ENCODE measurements at places on chromosomes 3 and 15.

GRCh38 chr3:44340058-44340395 lies 1.5 kb downstream of the TCAIM start:
- DNase-seq: no peak

GRCh38 chr3:64223791-64224745 lies 1.2 kb downstream of the PRICKLE2 start:
- DNase-seq: no peak

- no peak for DNase-seq
Measured at GRCh38 chr15:77864211-77865105, 213.1 kb downstream of the TBC1D2B start.

- DNase-seq: no peak
Measured at GRCh38 chr3:26091626-26092025, 301.7 kb downstream of the OXSM start.

DNA sequence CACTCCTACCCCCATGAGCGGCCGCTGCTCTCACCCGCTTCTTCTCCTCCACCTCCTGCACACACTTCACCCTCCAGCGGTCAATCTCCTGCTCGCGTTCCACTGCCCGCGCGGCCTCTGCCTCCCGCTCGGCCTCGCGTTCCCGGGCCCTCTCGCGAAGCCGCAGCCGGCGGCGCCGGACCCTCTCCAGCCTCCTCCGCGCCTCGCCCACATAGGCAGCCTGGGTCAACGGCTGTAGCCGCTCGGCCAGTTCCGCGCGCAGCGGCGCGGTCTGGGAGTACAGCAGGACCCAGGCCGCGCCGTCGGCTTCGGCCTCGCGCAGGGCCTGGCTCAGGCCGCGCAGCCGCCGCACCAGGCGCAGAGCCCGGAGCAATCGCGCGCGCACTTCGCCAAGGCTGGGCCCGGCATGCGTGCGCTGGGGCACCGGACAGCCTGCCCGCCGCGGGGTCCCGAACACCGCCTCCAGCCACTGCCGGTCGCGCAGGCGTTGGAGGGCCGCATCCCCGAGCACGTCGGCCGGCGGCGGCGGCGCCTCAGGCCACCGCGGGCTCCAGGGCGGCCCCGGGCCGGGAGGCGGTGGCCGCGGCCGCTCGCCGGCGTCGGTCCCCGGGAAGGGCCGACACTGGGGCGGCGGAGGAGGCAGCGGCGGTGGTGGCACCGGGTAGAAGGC lies 595 bp downstream of the PDCD7 start:
- no peak for DNase-seq

GRCh38 chr3:34675383-34676120 lies 877.1 kb downstream of the PDCD6IP start:
- DNase-seq: no peak

DNA sequence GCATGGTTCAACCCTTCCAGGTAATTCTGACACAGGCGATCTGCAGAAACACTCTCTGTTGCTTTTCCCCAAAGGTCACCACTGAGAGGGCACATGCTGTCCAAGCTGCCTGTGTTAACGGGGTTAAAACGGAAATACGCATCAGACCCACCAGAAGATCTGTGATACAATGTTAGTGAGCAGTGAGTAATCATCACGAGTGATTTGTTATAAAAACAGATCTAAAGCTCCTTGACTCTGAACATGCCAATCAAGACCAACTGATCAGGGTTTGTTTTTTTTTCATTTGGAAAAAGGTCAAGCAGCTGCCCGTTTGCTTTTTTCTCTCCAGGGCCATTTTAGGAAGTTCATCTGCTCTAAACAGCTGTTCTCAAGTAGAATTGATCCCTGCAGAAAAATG lies 43.2 kb downstream of the FGF12 start:
- DNase-seq: no peak

DNA sequence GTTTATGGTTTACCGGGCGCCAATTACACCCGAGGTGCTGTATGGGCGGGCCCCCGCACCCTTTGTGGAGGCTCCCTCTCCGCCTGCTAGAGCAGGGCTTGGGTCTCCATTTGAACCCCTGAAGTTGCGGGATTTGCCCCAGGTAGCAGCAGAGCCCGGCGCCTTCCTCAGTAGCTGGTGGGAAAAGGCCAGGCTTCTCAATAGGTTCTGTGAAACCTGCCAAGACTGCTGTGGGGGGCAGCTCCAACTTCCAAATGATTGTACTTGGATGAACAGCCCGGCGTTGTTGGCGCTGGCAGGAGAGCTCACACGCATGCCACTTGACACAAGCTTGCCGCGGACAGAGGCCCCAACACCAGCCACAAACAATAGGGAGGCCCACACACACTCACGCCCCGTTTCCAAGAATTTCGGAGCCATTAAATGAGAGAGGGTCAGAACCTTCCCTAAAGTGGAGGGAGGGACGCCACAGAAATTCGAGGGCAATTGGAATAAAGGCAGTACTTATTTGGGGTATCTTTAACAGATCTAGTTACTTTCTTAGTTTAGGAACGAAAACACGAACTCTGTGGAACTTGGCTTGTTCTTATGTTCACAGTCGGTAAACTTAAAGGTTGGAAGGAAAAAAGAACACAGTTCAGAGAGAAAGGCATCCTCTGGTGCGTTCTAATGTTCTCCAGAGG lies 1.4 kb downstream of the EPHB3 start:
- DNase-seq: no peak

DNA sequence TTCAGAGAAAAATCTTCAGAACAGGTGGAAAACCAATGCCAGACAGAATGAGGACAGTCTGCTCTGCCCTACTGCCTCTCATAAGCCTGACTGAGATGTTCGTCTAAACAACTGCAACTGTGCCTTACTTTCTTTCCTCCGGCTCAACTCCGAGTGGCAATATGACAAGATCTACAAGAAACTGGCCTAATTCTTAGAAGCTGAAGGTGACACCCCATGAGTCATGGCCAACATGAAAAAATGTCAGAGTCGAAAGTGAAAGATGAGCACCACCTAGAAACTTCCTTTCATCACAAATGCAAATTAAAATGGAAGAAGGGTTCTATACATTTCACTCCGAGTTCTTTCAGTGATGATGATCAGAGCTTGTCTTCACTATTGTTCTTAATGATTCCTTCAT lies 12.9 kb downstream of the PCYT1A start:
- DNase-seq: no peak

GRCh38 chr3:102979191-102979590 lies 544.4 kb downstream of the ZPLD1 start:
- DNase-seq: no peak

DNA sequence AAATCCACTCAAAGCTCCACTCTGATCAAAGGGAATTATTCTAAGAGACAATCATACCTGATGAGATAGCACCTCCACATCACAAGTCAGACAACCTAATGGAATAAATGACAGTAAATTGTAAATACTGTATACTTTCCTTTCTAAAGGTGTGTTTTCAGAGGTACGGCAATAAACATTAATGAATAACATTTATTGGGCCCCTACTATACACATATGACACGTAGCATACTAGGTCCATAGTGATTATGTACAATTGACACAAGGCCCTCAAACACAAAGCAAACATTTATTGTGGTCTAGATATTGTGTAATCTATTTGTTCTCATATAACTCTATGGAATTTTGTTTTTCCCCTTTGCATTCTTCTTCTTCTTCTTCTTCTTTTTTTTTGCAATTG lies 429.8 kb downstream of the FOXP1 start:
- DNase-seq: no peak

DNA sequence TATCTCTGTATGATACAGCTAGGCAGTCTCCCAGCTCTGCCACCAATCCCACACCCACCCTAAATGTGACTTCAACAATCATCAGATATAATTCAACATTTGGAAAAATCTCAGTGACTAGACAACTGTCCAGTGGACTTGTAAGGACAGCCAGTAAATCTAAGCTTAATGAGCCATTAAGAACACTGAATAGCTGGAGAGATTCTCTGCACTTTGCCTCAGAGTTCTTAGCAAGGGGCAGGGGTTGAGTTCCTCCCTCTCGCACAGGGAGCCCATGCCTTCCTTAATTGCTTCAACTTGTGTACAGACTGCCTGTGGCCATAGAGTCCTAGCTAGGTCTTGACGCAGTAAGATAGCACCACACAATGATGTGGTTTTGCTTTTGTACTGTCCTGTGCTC lies 15.6 kb downstream of the MEX3B start:
- no peak for DNase-seq

GRCh38 chr15:44722011-44722410 lies 10.7 kb downstream of the B2M start:
- no peak for DNase-seq

- DNase-seq: no peak
Measured at GRCh38 chr3:14806641-14807263, 12.0 kb upstream of the FGD5 start.

- DNase-seq: no peak
Measured at GRCh38 chr3:193132241-193132640, 108.8 kb upstream of the PLAAT1 start.

DNA sequence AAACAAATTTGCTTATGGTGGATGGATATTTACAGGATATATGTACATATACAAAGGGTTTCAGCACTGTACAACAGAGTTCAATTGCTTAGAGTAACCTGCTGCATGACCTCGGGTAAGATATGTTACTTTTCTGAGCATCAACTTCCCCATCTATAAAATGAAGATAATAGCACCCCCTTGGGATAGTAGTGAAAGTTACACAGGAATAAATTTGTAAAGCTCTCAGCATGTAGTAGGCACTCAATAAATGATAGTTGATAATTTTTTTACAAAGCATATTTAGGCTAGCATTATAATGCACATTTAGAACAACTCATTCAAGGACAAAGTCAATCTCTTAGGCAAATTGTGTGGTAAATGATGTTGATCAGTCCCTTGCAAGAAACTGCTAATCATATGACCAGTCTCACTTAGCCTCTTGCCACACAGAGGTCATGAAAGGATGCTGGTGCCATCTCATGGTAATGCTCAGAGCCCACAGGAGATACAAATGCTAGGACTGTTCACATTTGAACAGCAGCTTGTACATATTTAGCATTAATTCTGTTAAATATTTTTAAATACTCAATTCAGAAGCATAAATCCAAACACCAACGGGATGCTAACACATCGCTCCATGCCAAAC lies 123.9 kb downstream of the MAGI1 start:
- no peak for DNase-seq

DNA sequence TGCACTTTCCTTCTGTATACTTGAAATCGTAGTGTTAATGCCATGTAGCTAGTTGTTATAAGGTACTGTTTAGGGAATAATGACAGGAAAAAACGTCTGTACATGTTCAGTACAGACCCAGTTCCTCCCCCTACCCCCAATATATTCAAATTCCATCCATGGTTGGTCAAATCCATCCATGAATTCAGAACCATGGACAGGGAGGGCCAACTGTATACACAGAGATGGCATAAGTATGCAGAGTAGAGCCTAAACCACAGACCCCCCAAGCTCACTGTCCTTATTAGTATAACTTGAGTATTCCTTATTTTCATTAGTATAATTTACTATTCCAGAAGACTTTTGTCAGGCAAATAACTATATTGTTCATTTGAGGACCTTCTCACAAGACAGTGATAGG lies 51.2 kb upstream of the ADAMTS17 start:
- DNase-seq: no peak

DNA sequence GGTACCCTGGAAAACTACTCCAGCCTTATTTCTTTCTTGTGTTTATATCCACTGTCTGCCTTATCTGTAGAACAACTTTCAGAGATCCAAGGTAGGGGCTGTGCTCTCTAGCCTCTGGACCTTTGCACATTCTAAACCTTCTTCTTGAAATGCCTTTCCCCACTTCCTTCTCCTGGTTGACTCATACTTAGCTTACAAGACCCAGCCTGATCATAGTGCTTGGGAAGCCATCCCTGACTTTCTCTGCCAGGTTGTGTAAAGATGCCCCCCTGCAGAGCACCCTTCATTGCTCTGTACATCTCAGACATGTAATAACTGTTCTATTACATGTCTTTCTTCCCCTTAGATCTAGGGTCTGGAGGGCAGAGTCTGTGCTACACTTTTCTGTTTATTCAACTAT lies 50.1 kb downstream of the PPM1L start:
- DNase-seq: no peak

GRCh38 chr15:98561169-98561941 lies 87.0 kb upstream of the IGF1R start:
- DNase-seq: no peak

- DNase-seq: no peak
Measured at GRCh38 chr3:75294124-75294523, 370.0 kb upstream of the FRG2C start.

- no peak for DNase-seq
Measured at GRCh38 chr15:79378394-79379109, 53.6 kb upstream of the MINAR1 start.

- DNase-seq: no peak
Measured at GRCh38 chr15:55695432-55695831, 47.5 kb downstream of the PRTG start.

DNA sequence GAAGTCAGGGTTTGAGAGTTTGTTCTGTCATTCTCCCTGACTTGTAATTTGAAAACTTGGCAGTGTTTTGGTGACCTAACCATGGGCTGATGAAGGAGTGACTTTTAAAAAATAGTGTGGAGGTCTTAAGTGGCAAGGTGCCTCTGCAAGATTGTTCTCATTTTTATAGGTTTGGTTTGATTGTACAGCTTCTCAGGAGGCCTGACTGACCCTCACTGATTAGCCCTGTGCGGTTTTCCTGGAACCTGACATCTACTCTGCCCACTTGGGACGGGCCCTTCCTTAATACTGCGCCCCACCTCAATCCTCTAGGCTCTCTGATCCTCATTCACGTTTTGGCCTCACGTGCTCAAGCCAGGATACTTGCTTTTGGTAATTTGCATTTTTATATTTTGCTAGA lies 2.8 kb downstream of the UBE2E1 start:
- no peak for DNase-seq

DNA sequence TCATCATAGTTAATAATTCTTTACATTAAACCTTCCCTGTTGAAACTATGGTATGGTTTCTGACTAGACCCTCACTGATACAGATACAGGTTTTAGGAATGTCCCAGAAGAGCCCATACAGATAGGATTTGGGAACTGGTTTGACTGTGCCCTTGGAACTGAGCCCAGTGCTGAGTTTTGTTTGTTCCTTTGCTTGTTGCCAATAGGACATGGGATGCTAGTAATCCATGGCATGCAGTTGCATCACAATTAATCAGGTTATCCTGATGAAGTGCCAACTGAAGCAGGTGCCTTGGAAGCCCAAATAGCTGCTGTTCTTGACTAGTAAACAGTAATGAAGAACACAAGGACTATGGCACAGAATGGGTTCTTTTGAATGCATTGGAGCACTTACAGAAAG lies 230.6 kb downstream of the NEK10 start:
- DNase-seq: no peak

GRCh38 chr3:32306072-32306471 lies 67.6 kb downstream of the CMTM8 start:
- no peak for DNase-seq

DNA sequence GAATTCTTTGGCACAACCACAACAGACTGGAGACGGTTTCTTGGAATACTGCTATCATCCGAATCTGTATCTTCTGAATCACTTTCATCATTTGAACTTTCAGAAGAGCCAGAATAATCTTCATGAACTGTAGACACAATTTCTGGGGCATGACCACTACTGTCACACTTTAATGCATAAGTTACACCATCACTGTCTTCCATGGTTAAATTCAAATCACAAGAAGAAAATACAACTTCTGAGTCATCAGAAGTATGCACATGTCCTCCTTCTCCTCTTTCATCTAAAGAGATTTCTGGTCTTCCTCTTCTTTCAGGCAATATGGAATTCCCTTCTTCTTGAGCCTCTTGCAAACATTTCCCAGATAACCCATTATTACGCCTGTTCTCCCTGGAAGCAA lies 42.5 kb downstream of the SETD2 start:
- DNase-seq: no peak

- DNase-seq: no peak
Measured at GRCh38 chr3:154121701-154122551, 736 bp downstream of the ARHGEF26 start.

GRCh38 chr3:177281292-177282118 lies 84.2 kb upstream of the TBL1XR1 start:
- DNase-seq: no peak

Data from NCI-H187 treated with DMSO at 0.1 percent for 48 hours (cell line).